ENCODE measurements at places on chromosomes 12 and 14.

- DNase-seq = no peak
These were observed 49.5 kb downstream of the TSPAN19 start for GRCh38 chr12:84986586-84986985.

DNA sequence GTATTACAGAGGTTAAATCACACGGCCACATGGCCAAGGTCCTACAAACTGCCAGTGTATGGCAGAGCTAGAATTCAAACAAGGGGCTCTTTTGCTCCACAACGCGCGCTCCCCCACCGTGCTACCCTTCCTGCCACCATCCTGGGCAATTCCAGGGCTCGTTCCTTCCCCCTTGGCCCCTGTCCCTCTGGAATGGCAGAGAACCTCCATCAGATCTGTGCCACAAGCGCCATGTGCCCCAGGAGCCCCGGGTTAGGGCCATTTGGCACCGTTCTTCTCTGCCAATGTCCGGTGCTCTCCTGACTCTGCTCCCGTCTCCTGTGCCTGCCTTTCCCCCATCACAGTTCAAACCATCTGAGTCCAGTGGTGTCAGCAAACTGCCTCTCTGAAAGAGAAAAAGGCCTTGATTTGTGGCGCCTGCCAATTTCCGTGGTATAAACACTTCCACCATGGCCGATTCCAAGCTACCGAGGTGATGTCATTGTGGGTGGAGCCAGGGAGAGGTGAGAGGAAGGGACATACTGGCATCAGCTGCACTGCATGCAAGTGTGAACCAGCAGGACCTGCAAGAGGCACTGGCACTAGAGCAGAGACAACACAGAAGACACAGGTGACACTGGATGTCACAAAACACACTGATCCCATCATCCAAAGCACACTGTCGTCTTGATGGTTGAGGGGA, 163.1 kb downstream of the CALM1 start:
- DNase-seq = no peak

DNA sequence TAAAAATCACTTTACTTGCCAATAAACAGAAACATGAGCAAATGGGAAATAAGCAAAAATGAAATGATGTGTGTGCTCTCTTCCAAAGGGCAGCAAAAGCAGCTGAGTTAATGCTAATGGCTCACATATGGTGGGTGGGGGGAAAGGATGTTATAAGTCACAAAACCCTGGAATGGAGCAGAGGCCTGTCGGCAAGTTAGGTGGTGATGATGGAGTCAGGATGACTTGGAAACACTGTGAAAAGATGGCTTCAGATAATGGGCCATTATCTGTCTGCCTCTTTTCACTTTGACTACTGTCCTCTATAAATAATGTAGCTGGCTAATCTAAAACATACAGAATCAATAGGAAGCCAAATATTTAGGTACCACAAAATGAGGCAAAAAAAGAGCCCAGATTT, 228.7 kb downstream of the APAF1 start:
- DNase-seq = no peak

GRCh38 chr12:123446333-123446713, 9.8 kb upstream of the RILPL2 start:
- DNase-seq = no peak

DNA sequence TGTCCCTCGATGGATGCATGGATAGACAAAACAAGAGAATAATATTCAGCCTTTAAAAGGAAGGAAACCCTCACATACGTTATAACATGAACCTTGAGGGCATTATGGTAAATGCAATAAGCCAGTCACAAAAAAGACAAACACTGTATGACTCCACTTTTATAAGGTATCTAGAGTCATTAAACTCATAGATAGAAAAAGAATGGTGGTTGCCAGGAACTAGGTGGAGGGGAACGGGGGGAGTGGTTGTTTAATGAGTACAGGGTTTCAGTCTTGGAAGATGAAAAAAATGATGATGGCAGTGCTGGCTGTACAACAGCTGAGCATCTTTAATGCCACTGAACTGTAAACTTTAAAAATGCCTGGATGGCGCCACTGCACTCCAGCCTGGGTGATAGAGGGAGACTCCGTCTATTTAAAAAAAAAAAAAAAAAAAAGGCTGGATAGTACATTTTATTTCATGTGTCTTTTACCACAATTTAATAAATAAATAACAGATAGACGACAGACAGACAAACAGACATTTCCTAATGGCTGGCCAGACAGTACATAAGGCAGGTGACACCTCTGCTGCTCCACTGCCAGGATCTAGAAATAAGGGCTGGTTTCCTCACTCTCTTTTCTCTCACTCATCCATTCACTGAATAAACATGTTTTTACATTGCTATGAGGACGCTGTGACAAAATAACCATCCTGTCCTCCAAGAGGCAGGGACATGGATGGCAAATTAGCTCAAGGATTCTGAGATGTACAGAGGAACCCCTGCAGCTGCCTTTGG, 118.8 kb downstream of the FOXN3 start:
- no peak for DNase-seq

DNA sequence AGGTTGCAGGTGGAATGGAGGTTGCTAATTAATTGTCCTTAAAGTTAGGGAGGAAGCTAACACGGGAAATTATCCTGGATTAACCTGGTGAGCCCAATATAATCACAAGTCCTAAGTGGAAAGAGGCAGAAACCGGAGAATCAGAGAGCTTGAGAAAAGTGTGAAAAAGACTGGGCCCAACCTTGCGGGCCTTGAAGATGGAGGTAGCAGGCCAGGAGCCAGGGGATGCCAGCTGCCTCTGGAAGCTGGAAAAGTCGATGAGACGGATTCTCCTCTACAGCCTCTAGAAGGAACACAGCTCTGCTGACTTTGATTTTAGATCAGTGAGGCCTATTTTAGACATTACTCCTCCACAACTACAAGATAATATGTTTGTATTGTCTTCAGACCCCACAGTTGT, 2.1 kb downstream of the SDR9C7 start:
- no peak for DNase-seq

GRCh38 chr14:94128216-94128839, 1.1 kb downstream of the IFI27L2 start:
- no peak for DNase-seq

- DNase-seq = no peak
These were observed 6.7 kb downstream of the GPR132 start for GRCh38 chr14:105058521-105059034.

DNA sequence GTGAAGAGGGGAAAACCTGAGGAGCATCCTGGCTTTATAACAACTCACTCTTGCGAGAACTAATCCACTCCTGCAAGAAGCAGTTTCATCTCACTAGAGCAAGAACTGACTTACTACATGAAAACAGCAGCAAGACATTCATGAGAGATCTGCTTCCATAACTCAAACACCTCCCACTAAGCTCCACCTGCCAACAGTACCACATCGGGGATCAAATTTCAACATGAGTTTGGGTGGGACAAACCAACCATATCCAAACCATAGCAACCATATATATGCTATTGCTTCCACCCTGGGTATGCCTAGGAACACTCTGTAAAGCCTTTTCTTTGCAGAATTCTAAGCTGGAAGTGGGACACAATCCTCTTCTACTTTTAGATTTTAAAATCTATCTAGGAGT, 13.9 kb upstream of the AVPR1A start:
- DNase-seq = no peak

- no peak for DNase-seq
These were observed 154.8 kb upstream of the LRIG3 start for GRCh38 chr12:59075141-59075540.

- DNase-seq = no peak
These were observed 19.5 kb downstream of the DCAF5 start for GRCh38 chr14:69133206-69134125.

Measured in activated CD4-positive, alpha-beta T cell treated with anti-CD3 and anti-CD28 coated beads, Interleukin-2, amount 50 U/mL, for 24 hours (primary cell).